Vagina (tissue), 2 donors: ENCODE measurements at places on chromosomes 4 and X.

DNA sequence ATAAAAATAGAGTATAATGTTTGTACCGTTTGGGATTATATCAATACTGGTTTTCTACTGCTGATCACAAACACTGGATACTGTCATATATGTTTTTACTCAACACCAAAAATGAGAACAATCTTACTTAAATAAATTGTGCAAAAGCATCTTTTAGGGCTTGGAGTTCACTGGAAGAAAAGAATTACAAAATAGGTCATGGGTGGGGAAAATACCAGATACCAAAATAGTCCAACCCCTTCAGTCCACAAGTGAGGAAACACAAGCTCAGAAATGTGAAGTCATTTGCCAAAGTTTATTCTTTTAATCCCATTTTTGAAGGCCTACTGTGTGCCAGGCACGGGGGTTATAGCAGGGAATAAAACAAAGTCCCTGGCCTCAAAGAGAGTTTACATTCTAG, 64.4 kb downstream of the ADGRG2 start:
- no peak for DNase-seq

DNA sequence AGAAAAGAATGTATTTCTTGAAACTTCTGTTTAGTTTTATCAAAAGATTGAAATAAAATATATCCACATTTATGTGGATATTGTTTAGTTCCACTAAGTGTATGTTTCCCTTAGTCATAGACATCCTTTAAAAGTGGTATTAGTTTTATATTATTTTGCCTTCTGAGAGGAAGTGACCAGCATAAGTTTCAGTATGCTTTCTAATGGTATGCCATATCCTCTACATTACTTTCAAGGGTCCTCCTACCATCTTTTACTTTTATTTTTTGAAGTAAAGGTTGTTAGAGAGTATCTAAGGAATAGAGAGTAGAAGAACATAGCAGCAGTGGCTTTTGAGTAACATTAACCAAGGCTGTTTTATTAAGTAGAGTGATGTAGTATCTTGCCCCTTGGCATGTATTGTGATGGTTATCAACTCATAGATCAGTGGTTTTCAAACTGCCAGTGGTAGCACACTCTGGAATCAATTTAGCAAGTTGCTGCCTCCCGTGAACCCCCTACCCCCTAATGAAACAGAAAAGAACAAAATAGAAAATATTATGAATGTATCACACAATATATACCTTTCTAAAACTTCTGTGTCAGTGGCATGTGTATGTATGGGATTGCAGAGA, 44.8 kb downstream of the RBPJ start:
- DNase-seq, result no peak

- DNase-seq, result no peak
Measured at GRCh38 chrX:10017872-10018271, 50.7 kb downstream of the CLDN34 start.

- DNase-seq, result no peak
Measured at GRCh38 chrX:38036466-38036865, 30.1 kb downstream of the SYTL5 start.

DNA sequence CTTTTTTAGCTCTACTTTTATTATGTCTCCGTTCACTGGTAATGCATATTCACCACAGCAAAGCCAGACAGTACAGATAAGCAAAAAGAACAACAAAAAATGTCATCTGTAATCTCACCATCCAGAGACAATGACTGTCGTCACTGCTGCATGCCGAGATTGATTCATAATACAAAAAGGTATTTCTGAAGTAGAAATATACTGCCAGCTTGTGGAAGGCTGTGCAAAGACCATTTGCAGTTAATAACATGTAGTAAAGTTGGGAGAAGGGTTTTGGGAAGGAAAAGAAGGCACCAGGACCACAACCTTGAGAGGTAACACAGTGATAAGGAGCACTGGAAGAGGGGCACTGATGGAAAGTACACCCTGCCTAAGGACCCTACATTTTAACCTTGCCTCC, 223.0 kb upstream of the ZIC3 start:
- DNase-seq, result no peak

DNA sequence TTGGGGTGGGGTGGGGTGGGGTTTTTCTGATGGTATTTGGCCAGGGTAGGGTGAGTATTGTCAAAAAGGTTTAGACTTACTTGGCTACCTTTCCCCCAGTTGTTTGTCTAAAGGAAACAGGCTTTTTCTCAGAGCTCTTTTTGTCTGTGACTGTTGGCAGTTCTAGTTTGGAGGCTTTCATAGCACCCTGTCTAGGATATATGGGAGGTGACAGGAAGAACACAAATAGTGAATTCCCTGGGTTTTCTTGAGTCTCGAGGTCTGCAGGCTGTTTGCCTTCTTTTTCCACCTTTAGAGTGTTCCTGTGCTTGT, 13.5 kb downstream of the RPS6KA3 start:
- no peak for DNase-seq

- DNase-seq, result no peak
Measured at GRCh38 chr4:140106289-140106844, 47.6 kb downstream of the MAML3 start.

- DNase-seq, result no peak
Measured at GRCh38 chr4:113560579-113560978, 201.0 kb downstream of the CAMK2D start.

GRCh38 chr4:25215511-25215910, 18.3 kb upstream of the PI4K2B start:
- no peak for DNase-seq

GRCh38 chr4:152590179-152591031, 54.5 kb upstream of the FBXW7 start:
- no peak for DNase-seq

GRCh38 chr4:119643306-119644042, 14.9 kb upstream of the PDE5A start:
- DNase-seq, result no peak

DNA sequence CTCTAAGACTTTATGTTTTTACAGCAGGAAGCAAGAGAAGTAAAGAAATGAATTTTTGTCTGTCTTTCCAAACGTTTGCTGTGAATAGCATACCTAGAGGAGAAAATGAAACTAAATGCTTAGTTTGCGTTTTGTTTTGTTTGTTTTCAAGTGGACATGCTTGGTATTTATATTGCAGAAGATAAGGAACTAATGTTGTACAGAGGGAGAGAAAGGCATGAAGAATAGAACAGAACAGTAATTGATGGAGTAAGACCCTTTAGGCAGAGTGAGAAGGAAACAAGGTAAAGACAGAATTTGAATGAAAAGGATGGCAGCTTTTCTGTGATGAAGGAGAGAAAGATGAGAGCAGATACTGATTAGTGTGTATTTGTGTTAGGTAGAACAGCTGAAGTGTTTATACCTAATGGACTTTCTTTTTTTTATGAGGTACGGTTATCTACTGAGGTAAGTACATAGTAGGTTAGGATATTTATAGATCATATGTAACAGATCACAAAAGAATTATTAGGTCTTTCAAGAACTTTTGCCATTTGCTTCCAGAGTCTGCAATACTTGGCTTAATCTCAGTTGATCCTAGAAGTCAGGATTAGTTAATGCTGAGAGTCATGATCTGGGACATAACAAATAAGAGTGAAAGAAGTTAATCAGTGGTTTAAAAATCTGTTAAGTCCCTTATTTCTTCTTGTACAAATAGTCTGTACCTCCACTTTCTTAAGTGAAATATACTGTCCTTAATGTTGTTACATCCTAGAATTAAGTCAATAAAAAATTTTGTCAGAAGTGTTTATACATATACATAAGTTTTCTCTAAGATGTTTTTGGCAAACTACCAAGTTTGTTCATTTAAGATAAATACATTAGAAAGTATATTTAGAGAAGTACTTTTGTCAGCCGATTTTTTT, 36.8 kb downstream of the FABP2 start:
- no peak for DNase-seq

DNA sequence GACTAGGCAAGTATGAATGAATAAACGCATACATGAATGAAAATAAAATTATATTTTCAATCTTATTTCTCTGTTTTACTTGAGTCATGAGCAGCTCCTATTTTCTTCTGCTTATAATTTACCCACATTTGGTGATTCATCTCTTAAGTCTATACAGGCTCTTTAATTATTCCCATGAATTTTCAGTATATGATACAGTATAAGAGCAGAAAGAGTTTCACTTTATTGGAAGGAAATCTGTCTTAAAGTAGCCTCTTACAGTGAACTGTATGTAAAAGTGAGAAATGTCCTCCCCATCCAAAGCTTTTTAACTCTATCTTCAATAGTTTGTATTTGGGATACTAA, 50.8 kb downstream of the TMEM165 start:
- no peak for DNase-seq

DNA sequence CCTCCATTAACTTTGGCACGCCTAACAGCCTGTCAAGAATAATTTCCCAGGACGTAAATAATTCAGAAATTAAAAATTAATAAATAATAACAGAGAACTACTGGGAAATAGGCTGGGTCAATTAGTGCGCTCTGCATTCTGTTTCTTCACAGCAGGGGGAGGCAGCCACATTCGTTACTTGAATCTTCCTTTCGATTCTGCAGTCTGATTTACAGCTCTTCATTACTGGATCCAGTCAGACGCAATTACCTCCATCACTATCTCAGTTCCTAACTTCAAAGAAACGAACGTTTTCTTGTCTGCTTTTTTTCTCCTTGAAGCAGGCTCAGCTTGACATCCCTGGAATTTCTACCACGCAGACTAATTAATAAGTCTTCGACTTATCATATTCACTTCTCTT, 9.0 kb upstream of the RPL34 start:
- DNase-seq, result no peak

DNA sequence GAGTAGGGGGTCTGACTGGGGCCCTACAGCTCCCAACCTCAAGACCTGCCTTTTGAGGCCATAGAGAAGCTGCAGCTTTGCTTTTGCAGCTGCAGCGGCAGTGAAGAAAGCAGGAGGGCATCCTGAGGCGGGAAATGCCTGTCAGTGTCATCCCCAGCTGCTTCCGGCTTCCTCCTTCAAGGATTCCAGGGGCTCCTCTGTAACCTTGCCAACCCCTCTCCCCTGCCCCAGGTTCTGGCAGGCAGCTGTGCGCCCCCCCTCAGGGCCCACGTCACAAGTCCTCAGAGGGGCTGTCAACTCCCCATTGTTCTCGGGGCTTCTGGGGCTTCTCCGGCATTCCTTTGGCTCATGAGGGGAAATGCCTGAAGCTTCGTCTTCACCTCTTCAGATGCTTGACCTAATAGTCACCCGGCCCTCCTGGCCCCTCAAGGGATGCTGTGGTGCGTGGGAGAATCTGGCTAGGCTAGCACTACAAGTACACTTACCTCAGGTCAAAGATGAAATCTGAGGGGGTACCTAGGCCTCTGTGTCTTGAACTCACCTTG, 31.9 kb downstream of the APLN start:
- no peak for DNase-seq

GRCh38 chr4:7358100-7358735, 76.5 kb downstream of the PSAPL1 start:
- DNase-seq, result no peak

- DNase-seq, result no peak
Measured at GRCh38 chrX:138756234-138756633, 44.7 kb upstream of the FGF13 start.

DNA sequence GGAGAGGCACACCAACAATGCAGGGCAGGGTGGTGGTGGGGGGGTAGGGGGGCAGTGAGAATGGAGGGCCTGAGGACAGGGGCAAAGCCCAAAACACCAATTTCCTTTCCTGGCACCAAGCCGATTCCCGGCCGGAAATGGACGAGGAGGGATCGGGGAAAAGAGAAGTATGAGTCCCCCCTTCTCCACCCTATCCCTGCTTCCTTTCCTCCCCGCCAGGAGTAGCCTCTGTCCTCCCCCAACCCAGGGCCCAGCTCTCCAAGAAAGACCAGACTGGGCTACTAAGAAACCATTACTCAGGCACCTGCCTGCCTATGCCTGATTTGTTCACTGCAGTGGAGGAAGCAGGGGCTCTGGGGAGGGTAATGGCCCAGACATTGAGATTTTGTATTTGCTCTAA, 402 bp downstream of the CCDC120 start:
- DNase-seq, result no peak

DNA sequence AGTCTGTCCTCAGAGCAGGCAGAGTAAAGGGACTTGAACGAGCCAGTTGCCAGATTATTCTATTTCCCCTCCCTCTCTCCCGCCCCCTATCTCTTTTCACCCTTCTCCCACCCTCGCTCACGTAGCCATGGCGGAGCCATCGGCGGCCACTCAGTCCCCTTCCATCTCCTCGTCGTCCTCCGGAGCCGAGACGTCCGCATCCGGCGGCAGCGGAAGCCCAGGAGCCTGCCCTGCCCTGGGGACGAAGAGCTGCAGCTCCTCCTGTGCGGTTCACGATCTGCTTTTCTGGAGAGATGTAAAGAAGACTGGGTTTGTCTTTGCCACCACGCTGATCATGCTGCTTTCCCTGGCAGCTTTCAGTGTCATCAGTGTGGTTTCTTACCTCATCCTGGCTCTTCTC, 106.2 kb upstream of the SMAD1 start:
- DNase-seq, result no peak

- DNase-seq, result no peak
Measured at GRCh38 chr4:1627417-1628313, 56.4 kb downstream of the FAM53A start.

DNA sequence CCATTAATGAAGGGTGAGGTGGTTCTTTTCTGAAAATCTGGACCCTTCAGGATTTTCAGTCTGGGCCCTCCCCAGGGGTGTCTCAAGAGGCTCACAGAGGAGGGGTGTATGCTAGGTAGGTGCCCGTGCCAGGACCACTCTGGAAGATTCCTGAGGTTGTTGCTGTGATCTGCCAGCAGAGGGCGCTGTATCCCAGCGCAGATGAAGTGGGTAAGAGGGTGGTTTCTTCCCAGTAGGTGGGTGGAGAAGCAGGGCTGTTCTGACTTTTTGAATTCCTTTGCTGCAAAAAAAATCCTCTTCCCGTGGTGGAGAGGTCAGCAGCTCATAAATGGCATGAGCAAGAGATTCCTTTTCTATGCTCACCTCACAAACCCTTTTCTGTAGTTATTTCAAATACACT, 51.1 kb downstream of the SCML1 start:
- DNase-seq, result no peak

- DNase-seq, result no peak
Measured at GRCh38 chr4:82913305-82913704, 12.8 kb downstream of the THAP9 start.

DNA sequence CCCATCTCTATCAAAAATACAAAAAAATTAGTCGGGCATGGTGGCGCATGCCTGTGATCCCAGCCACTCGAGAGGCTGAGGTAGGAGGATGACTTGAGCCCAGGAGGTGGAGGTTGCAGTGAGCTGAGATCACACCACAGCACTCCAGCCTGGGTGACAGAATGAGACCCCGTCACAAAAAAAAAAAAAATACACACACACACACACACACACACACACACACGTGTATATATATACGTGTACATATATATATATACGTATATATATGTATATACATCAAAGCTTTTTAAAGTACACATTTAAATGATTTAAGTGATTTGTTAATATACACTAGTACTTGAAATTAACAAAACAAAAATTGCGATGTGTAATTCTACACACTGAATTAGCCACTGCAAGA, 6.0 kb downstream of the FBXW7 start:
- DNase-seq, result no peak

- no peak for DNase-seq
Measured at GRCh38 chr4:45033676-45034419, 307.5 kb upstream of the GNPDA2 start.

DNA sequence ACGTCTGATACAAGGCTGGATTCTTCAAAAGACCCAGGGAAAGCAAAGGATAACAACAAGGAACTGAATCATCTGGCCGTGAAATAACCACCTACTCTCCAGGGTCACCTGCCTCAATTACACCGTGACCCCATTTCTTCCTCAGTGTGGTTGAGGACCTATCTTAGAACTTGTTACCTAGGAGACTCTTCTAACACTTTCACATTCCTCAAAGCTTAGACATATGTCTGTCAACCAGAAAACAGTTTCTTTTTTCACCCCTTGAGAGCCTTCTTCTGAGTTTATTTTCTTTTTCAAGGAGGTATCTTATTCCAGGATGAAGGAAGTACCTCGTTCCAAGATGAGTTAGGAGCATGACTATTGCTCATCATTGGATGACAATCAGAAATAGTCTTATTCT, 337.8 kb downstream of the ARHGAP24 start:
- no peak for DNase-seq
